Activated CD4-positive, alpha-beta T cell treated with anti-CD3 and anti-CD28 coated beads for 4 hours (primary cell): ENCODE measurements at places on chromosomes 6 and 20.

DNA sequence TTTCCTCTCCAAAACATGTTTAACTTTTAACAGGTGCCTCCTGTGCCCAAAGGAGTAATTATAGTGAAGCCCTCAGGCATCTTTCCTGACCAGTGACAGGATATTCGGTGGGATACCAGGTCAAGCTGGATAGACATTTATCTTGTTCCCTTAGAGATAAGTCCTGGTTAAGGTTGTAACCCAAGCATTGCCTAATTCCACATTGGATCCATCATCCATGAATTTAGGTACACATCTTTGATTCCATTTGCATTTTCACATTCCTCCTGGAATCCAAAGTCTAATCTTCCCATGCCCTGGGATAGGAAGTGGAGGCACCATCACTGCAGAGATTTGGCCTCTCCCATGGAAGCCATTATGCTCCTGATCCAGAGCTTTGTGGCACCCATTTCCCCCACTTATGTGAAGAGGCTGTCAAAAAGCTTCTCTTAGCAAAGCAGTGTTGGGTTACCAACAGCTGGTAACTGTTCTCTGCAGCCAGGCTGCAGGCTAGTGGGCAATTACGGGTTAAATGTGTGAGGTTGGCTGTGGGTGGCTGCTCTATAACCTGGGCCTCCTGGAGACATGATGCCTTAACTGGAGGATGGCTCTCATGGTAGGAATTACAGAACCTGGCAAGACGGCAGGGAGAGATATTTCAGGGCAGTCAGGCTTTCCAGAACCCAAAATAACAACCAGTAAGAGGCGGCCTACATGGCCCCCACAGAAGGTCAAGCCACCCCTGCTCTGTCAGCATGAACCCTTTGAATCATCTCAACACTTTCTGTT is 96.9 kb upstream of the VGLL2 start:
- DNase-seq = no peak

- DNase-seq = no peak
These were observed 110.7 kb downstream of the KIF6 start for GRCh38 chr6:39614393-39614950.

- DNase-seq = no peak
These were observed at the start of gene RIMS1 for GRCh38 chr6:71886184-71887005. Gene RIMS1, plus strand, starts transcription at chr6:71886550. Its CDS starts 474 bp downstream, at chr6:71887024.

- DNase-seq = no peak
These were observed 4.9 kb downstream of the TGM2 start for GRCh38 chr20:38159957-38160756.

DNA sequence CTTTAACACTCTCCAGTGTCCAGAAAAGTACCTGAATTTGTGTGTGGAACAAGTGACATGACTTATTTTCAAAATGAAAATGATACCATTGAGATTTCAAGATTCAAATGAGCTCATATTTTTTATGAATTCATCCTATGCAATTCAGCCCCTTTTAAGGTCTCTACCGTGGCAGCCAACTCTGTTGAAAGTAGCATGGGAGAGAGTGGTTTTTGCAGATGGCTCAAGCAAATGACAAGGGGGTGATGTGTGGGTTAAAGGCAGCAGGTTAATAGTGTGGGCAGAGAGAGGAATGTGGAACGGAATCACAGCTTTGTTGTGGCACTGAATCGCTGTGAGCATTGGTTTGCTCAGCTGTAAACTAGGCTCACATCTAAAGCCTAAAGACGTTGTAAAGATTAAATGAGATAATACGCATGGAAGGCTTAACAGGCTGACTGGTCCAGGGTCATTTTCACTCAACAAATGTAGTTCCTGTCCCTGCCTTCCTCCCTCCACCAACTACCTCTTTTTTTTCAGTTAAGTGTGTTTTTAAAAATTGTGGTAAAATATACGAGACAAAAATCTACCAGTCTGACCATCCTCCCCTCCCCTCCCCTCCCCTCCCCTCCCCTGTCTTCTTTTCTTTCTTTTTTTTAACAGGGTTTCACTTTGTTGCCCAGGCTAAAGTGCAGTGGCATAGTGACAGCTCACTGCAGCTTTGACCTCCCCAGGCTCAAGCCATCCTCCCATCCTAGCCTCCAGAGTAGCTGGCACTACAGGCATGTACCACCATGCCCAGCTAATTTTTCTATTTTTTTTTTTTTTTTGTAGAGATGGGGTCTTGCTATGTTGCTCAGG is 114.7 kb upstream of the ZNF217 start:
- DNase-seq = peak; percentile 28

- no peak for DNase-seq
These were observed 38.0 kb downstream of the MACROD2 start for GRCh38 chr20:14033310-14033709.

GRCh38 chr20:24700166-24700860 is 230.9 kb downstream of the SYNDIG1 start:
- DNase-seq = no peak

GRCh38 chr20:38266426-38266825 is 5.9 kb upstream of the KIAA1755 start:
- DNase-seq = no peak

DNA sequence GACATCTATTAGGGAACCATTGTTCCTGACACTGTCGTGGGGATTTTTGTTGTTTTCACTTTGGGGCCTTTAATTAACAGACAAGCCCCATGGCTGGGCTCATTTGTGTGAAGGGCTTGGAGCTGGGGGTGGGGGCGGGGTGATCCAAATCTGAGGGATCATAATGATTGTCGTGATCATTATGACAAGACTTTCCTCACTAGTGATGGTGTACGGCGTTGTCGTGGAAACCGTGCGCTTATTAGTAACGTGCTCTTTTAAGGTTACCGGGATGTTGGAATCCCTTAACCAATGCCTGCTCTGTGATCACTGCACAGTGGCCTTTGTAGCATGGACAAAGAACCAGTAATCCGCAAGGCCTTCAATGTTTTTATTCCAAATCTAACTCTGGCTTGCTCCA is 18.6 kb downstream of the PDYN start:
- DNase-seq = no peak

DNA sequence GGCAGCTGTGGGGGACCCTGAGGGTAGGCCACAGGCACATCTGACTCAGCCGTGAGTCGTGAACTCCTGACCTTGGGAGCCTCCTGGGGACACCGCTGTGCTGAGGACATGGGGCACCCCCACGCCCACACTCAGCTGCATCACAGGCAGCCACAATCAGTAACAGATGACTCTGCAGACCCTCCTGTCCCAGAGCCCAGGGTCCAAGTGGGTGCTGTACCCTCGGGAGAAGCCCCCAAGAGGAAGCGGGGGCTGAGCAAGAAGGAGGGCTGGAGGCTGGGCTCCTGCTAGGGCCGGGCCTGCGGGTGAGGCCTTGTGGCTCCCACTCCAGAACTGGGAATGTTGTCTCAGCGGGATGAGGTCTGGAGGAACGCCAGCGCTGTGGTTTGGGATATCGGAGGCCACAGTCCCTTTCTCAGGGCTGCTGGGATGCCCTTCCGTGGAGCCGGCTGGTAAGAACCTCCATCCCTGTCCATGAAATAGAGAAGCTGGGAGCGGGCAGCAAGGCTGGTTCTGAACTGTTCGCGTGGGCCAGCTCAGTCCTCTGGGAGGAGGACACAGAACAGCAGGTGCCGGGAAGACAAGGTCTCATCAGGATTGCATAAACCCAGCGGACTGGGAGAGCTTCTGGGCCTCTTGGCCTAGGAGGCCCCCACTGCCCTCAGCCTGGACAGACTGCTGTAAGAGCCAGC is 3.1 kb upstream of the LAMA5 start:
- DNase-seq = no peak

DNA sequence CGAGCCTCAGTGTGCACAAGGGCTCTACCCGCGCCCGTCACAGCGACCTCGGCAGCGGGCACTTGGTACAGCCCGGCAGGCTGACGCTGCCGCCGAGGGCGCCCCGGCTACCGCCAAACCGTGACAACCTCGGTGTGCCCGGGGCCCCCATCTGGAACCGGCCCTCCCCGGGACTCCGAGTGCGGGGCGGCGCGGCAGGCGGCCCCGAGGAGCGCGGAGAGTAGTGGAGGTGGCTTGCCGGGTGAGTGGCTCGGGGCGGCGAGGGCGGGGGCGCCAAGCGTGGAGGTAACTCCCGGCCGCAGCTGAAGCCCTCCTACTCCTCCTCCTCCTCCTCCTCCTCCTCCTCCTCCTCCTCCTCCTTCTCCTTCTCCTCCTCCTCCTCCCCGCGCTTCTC is at the start of gene ISM1:
Gene ISM1, plus strand, starts transcription at position 371 of the 394 bp plus-strand sequence. CDS start 503 bp downstream, outside the sequence.
- peak; percentile 56 for DNase-seq

- no peak for DNase-seq
These were observed 21.2 kb downstream of the MYLIP start for GRCh38 chr6:16150098-16150497.

GRCh38 chr6:145349950-145350510 is 385.3 kb downstream of the EPM2A start:
- no peak for DNase-seq

GRCh38 chr6:158894193-158894592 is 75.0 kb upstream of the EZR start:
- no peak for DNase-seq

DNA sequence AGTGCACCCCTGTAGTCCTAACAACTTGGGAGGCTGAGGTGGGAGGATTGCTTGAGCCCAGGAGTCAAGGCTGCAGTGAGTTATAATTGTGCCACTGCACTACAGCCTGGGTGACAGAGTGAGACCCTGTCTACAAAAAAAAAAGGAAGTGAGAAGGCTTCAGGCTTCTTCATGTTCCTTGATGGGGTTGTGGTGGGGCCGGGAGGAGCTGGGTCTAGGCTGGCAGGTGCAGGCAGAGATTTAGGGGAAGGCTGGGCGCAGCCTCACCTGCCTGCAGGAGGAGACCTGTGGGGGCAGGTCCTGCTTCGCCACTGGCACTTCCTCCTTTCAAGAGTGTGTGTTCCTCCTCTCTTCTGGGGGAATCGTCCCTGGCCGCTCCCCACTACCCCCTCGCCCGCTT is 63.9 kb downstream of the CHMP4B start:
- DNase-seq = no peak

GRCh38 chr6:155684416-155685196 is 229.0 kb upstream of the NOX3 start:
- DNase-seq = no peak

- no peak for DNase-seq
These were observed 24.8 kb downstream of the TMX4 start for GRCh38 chr20:7994809-7995208.

GRCh38 chr6:79127660-79128059 is 49.6 kb upstream of the PHIP start:
- DNase-seq = no peak

GRCh38 chr6:8337147-8337546 is 98.2 kb downstream of the SLC35B3 start:
- DNase-seq = no peak

DNA sequence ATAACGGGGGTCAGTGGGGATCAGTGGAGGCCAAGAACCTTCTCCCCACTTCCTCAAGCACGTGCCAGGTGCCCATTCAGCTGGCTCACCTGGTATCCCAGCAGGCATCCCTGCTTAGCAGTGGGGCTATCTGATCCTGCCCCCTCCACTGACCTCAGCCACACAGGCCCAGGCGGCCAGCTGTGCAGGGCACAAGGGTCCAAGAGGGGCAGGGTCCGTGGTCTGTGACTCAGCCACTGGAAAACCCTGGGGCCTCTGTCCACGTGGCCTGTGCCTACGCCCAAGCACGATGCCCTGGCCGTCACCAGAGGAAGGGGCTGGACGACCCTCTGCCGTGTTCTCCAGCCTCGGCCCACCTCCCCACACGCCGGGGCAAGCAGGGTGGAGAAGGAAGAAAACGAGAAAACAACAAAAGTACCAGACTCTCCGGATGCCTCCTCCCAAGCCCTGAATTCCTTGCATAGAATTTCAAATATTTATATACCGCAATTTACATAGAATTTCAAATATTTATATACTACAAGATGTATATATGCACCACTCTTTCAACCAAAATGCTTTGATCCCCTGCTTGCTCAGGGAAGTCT is 12.1 kb downstream of the PXDC1 start:
- no peak for DNase-seq

- DNase-seq = no peak
These were observed 214.9 kb upstream of the CST7 start for GRCh38 chr20:24734139-24734538.

GRCh38 chr6:90483116-90483839 is 103.6 kb downstream of the MAP3K7 start:
- no peak for DNase-seq

DNA sequence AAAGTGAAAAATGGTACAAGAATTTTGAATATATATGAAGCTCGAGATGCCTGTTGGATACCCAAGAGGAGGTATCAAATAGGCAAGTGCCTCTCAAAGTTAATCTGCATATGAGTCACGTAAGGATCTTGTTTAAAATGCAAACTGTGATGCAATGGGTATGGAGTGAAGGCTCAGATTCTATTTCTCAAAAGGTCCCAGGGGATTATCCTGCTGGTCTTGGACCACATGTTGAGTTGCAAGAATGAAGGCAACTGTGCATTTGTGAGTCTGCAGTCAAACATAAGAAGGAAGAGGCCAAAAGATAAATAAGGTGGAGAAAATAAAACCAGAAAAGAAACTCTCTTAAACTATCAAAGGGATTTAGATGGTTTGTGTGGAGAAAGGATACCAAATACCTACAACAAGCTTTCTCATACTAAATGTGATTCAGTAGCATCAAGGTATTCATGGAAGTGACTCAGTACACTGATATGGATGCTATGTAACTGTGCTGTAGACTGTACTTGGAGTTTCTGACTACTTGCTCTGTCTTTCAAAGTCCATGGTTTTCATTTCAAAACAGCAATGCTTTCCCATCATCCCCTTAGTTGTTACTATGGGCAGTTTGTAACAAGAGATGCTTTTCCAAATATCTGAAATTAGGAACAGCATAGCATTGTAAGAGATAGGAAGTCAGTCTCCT is 106.3 kb downstream of the GFRAL start:
- no peak for DNase-seq

DNA sequence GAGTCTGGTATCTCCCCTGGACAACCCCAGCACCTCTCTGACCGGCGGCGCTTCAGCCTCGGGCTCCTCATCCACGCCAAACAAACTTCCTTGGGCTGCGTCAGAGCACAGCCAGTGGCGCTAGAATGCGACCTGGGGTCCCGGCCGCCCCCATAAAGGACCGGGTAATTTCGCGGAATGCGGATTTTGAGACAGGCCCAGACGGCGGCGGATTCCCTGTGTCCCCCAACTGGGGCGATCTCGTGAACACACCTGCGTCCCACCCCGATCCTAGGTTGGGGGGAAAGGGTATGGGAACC is 1.6 kb downstream of the FOXP4 start:
- DNase-seq = no peak
